ENCODE measurements at places on chromosomes 7 and 10.
A peak's percentile ranks its signal among the peaks of the same experiment; 100 is the strongest.

DNA sequence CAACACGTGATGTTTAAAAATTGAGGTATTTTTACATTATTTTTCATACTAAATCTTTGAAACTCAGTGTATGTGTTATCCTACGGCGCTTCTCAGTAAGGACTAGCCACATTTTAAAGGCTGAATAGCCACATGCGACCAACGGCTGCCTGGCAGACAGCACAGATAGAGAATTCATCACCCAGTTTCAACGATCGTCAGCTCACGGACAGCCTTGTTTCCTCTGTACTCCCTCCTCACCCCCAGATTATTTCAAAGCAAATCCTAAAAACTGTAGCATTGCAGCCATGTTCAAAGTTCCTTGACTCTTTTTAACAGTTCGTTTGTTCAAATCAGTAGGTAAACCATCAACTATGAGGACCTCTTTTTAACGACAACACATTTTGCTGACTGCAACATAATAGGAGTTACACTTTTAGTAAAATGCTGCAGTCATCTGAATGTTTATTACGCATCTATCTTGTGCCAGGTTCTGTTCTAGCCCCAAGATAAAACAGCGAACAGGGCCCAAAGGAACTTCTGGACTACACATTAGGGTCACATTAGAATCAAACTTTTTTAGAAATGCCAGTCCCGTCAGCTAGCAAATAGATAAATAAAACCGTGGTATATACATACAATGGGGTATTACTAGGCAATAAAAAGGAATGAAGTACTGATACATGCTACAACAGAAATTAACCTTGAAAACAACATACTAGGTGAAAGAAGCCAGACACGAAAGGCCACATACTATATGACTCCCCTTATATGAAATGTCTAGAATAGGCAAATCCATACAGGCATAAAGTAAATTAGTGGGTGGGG lies 5.7 kb downstream of the OSBPL3 start:
- DNase-seq = no peak

DNA sequence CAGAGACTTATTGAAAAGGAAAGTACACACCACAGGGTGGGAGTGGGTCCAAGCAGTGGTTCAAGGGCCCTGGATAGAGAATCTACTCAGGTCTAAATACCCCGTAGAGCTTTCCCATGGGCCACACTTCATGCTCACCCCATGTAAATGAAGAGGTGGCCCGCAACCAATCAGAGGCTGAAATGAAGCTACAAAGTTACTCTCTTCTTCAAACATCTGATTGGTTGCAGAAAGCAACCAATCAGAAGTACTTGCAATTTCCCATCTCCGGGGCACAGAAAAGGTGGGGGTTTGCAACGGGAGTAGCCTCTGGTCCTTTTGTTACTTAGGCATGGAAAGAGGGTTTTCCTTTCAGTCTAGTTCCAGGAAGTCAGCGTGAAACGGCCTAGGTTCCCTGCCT lies 15.2 kb upstream of the GALNTL5 start:
- DNase-seq = no peak

DNA sequence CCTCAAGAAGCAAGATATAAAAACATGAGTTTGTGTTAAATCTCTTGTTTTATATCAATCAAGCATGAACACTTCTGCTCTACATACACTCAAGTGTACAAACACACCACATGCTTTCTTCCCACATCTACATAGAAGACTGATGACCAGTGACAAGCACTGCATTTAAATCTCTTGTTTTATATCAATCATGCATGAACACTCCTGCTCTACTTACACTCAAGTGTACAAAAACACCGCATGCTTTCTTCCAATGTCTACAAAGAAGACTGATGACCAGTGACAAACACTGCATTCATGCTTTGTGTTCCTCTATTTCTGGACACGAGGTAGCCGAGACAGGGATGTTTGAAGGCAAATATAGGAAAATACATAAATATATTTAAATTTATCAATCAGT lies 642.0 kb upstream of the PFKP start:
- DNase-seq = no peak

DNA sequence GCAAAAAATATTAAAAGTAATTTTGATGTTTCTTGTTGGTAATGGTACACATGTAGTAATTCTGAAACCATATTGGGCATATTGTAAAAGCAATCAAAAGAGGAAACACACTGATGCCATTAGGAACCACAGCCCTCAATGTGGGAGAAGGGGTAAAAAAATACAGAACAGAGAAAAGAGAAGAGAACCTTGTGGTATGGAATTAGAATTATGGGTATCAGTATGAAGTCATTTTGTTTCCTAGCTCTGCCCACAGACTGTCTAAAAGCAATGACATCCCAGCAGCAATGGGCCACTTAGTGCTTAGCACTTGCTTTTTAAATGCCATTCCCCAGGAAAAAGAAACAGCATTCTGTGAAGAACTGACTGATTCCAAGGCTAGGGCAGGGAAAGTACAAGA lies 61.5 kb downstream of the CPVL start:
- no peak for DNase-seq

DNA sequence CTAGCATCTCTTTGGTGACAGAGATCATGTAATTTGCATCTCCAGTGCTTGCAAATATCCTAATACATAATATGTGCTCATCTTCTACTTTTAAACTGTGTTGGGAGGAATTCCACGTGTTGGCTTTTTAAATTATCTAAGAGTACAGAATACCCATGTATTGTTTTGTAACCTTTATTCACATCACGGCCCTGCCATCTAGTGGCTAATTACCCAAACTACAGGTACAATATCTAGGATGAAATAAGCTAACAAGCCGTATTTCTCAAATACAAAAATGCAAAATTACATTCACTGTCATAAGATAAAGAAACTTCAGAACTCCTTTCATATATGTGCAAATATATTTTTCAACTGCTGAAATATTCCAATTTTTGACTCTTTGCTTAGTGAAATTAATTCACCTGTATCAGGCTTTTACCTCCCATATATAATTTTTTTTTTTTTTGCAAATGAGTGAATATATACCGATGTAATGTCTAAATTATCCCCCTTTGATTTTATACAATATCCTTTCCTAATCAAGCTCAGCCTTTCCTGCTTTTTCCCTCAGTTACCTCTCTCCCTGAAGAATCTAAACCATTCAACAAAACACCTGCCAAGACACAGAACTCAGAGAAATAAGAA lies 30.3 kb upstream of the LSM8 start:
- peak; percentile 3 for DNase-seq

- DNase-seq = no peak
Measured at GRCh38 chr7:98774884-98775283, 94.9 kb downstream of the TMEM130 start.

DNA sequence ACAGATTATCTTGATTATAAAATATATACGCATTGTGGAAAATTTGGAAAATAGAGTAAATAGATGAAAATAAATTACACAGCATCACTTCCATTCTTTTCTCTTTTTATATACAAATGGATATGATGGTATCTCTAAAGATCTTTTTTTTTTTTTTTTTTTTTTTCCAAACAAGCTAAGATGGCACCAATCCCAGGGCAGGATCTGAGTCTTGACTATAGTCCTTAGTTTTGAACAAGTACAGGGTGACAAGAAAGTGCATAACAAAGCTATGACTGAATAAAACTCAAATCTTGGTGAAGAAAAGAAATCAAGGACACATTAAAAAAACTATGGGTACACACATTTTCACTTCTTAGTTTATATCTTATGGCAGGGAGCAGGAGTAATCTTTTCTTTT lies 42.6 kb upstream of the FAM133B start:
- DNase-seq = no peak

DNA sequence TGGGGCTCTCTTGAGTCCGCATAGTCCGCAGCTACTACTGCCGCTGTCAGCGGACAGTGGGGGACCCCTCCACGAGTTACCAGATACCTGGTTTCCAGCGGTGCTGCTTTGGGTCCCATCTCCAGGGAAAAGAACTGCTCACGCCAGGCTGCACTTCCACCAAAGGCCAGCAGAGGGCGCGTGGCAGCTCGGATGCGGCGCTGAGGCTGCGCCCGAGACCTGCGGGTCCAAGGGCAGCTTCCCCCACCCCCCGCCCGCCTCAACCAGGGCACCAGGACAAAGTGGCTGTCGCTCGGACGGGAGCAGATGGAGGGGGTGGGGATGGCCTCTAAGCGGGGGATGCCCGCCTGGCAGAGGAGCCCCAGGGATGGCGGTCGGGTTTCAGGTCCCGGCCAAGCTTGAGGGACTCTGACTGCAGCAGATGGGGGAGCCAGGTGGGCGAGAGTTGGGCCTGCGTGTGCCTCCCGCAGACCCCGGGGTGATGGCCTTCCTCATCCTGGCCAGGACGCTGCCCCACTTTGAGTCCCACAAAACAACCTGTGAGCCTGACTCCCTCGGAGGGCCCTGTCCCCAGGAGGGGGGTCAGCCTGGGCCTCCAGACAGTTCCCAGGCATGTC lies 23.8 kb upstream of the ZNF735 start:
- no peak for DNase-seq
